ENCODE measurements at places on chromosomes 5 and 9.

DNA sequence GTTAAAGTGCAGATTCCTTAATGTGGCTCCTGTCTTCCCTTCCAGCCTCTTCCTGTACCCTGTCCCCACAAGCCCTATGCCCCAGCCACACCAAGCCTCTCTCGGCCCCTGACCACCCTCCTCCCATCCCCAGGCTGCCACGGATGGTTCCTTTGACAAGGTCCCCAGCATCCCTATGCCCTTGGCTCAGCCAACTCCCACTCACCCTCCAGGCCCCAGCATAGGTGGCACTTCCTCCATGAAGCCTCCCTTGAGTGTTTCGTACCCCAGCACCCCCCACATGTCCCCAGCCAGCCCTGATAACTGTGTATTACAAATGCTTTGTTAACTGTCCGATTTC lies 115.5 kb upstream of the TBC1D2 start:
- no peak for DNase-seq

GRCh38 chr5:1786621-1787471 lies 12.8 kb downstream of the MRPL36 start:
- no peak for DNase-seq

- DNase-seq: no peak
Observed at GRCh38 chr9:125646621-125647100, 60.3 kb downstream of the MAPKAP1 start.

- DNase-seq: no peak
Observed at GRCh38 chr5:172086194-172086975, 79.9 kb upstream of the FBXW11 start.

DNA sequence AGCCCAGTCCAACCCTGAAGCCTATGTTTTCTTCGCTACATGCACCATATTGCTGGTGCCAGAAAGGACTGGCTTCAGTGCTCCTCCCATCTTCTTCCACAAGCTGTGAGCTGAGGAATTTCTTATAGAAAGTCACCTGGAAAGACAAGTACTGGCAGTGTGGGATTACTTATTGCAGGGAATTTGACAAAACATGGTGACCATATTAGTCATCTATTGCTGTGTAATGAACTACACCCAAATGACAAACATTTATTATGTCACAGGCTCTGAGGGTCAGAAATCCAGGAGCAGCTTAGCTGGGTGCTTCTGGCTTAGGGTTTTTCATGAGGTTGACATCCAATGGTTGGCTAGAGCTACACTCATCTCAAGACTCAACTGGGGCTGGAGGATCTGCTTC lies 75.5 kb downstream of the ENTREP1 start:
- DNase-seq: no peak

DNA sequence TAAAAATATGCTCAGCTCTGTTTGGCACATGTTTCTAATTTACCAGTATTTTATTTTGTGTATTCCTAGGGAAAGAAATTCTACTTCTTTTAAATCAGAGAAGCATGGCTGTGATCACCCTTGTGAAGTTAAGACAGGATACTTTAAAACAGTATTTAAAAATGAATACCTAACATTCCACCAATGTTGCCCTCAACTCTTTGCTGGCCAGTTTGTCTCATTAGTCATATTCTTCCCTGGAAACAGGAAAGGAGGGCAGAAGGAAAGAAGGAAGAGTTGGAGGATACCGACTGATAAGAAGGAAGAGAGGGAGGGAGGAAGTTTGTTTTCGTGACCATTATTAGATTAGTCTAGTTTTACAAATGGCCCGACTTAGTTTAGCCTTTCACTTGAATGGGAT lies 137.4 kb downstream of the PLK2 start:
- DNase-seq: no peak

DNA sequence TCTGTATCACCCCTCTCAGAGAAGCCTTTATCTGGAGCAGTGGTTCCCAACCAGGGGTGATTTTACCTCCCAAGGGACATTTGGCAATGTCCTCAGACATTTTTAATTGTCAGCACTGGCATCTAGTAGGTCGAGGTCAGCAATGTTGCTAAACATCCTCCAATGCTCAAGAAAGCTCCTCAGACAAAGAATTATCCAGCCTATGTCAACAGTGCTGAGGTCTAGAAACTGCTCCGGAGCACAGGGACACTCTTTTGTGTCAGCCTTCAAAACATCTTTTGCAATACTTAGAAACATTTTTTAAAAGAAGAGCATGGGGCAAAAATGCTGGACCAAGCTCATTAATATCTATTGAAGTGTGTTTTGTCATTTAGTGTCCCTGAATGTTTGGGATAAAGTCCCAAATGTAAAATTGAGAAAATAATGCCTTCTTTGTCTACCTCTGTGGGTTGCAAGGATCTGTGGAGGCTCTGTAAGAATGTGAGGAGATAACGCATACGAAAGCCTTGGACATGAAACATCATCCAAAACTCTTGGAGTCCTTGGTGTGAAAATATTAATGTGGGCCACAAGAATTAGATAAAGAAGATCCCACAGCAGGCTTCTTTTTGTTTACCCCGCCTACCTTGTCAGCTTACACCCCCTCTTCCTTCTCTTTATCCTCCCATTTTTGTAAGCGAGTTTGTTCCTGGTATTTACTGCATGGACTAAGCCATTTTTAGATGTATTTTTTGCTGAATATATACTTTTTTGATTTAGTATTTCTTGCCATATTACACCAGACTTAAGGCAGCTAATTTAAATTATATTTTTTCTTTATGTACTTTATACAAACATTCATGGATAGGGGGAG lies 193.5 kb downstream of the CD180 start:
- DNase-seq: no peak

- no peak for DNase-seq
Observed at GRCh38 chr5:132094393-132095076, 20.9 kb downstream of the CSF2 start.

GRCh38 chr5:110413856-110414255 lies 312.6 kb downstream of the TMEM232 start:
- no peak for DNase-seq

DNA sequence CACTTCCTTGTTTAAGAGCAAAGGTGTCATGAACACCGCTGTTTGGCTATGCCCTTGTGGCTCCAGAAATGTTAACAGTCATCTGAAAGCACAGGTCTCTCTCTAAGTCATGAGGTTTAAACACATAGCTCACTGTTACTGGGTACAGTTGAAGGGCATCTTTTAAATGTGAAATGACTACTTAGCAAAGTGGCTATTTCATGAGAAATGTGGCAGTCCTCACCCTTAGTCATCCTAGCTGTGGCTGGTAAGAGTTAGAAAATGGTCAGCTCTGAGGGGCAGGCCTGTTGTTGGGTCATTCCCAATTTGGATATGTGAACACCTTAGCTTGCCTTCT lies 24.2 kb upstream of the TMEM171 start:
- no peak for DNase-seq

DNA sequence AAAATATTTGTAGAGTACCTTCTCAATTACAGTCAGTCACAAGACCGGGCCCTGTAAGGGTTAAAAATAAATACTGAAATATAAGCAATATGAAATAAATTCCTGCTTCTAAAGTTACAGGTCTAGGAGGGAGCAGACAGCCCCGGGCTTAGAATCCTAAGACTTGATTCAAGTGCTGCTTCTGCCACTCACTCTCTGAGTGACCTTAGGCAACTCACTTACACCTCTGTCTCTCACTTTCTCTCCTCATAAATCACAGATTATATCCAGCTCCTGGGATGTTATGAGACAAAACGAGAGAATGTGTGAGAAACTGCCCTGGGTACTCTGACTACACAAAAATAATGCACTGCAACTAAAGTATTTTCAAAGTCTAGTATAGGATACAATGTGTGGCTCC lies 101.9 kb downstream of the PDE4D start:
- DNase-seq: no peak

- DNase-seq: no peak
Observed at GRCh38 chr5:79133121-79133656, 21.6 kb downstream of the BHMT start.

DNA sequence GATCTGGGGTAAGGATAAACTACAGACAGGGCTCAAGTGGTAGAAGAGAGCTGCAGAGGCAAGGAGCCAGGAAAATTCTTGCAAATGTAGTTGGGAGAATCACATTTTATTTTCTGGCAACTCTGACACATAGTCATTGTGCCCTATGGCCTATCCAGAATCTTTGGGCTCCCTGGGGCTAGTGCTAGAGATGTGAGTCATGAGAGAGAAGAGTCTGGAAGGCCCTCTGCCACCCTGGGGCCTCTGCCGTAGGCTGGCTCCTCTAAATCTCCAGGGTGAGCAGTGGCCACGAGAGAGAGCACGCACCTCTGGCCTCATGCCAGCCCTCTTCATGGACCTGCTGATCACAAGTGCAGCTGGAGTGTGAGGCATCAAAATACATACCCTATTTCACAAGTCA lies 74.3 kb upstream of the SSBP2 start:
- no peak for DNase-seq
